ENCODE measurements at places on chromosomes 2 and 18. TPM values are rescaled to one million over a fixed set of nuclear protein-coding genes. Genes with fewer than 3 reads are reported as not detected.

The POLR1A gene
- total RNA-seq: 19.4 TPM

The HAAO gene
- not detected for total RNA-seq

DNA sequence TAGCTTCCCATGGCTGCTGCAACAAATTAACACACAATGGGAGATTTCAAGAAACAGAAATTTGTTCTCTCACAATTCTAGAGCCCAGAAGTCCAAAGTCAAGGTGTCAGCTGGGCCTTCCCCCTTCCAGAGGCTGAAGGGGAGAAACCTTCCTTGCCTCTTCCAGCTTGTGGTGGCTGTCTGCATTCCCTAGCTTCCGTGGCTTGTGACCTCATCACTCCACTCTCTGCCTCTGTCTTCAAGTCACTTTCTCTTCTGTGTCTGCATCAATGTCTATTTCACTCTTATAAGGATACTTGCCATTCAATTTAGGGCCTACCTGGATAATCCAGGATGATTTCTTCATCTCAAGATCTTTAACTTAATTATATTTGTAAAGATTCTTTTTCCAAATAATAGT lies 16.8 kb upstream of the SRBD1 start:
- DNase-seq: no peak
- H3K27ac ChIP-seq: no peak overlapping the region

GRCh38 chr2:197398913-197399312 lies 35.9 kb downstream of the SF3B1 start:
- no peak for DNase-seq
- H3K27me3 ChIP-seq: no peaks in the 10 kb centered on the region
- no peaks in the 10 kb centered on the region for H3K4me1 ChIP-seq
- no peak overlapping the region for H3K27ac ChIP-seq
- H3K36me3 ChIP-seq: peaks cover 97% of the 10 kb centered on the region
- H3K4me3 ChIP-seq: no peak overlapping the region

DNA sequence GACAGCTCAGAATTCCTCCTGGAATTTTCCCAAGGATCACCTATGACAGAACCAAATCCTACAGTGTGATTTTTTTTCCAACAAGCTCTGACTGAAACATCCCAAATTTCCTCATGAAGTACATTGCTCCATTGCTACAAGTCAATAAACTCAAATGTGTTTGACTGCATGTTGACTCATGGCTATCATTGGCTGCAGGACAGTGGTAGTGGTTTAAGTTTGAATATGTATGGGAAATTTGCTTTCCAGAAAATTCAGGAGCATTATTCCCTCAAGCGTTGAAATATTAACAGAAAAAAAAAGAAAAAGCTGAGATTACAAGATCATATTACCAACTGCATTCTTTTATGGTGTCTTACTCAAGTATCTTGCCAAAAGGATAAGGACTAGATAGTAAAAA lies 402.8 kb upstream of the DSEL start:
- H3K27me3 ChIP-seq: no peaks in the 10 kb centered on the region
- no peak for DNase-seq

Data from Karpas-422 (cell line).